ENCODE measurements at places on chromosomes 12 and 14.
A peak's percentile ranks its signal among the peaks of the same experiment; 100 is the strongest.

GRCh38 chr12:62660756-62661155 is 194.1 kb downstream of the MON2 start:
- DNase-seq, result peak; percentile 35

DNA sequence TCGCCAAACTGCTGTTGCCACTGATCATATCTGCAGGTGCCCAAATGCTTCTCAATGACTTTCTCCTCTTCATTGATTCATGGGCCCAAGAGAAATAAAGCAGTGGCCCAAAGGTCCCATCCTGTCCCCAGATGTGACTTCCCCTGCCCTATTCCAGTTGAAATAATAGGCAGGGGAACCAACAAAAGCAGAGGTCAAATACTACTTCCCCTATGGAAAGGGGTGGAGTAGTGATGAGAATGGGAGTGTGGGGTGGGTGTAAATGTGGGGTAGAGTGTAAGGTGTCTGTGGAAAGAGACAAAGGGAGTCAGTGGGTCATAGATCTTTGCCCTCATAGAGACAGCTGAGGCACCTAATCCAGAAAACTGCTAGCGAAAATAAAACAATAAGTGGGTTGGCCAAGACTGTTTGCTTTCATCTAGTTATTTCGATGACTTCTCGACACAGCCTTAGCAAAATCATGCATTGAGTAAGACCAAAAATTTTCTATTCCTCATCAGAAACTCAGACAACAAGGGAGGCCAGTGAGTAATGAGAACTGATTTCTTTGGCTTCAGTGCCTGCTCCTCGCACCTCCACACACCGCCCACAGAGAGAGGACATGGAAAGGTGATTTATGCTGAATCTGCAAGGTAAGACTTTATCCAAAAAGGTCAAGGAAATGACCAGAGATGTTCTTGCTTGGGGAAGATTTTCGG is 10.9 kb upstream of the IL22 start:
- no peak for DNase-seq

DNA sequence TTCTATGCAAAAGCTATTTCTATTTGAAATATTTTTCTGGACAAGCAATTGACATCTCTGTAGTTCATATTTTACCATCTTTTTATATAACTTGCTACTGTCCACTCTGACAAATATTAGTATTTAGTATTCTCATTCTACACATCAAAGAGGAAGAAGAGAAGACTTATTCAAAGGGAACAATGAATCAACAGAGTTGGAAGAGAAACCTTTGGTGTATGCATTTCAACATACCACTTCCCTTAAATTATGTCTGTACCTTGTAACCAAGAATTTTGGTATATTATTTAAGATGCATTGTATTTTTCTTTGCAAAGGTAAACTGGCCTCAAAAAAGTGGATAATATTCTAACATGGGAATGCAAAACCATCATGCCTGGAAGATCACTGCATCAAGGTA is 72.1 kb upstream of the DUSP6 start:
- no peak for DNase-seq

- DNase-seq, result no peak
Measured at GRCh38 chr12:81086342-81086741, 8.5 kb downstream of the ACSS3 start.

DNA sequence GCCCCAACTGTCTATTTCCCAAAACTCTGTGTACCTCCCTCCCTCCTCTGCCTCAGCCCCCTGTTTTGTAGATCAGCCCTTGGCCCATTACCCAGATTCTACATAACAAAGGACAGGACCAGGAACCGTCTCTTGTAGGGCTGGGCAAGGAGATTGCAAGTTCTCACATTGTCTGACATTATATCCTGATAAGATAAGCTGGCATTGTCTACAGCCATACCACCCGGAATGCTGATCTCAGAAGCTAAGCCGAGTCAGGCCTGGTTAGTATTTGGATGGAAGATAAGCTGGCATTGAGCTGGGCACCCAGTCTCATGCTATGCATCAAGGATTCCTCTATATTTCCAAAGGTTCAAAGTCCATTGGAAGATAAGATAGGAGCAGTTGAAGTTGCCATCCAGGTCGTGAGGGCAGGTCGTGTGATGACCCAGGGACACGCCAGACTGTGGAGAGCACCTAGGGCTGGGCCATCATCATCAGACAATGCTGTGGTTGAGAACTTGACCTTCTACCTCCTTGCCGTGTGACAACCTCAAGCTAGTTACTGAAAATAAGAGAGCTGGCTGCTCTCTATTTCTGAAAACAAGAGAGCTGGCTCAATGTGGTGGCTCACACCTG is 29.5 kb downstream of the PHETA1 start:
- no peak for DNase-seq

- no peak for DNase-seq
Measured at GRCh38 chr12:91213-91612, 24.6 kb downstream of the IQSEC3 start.

DNA sequence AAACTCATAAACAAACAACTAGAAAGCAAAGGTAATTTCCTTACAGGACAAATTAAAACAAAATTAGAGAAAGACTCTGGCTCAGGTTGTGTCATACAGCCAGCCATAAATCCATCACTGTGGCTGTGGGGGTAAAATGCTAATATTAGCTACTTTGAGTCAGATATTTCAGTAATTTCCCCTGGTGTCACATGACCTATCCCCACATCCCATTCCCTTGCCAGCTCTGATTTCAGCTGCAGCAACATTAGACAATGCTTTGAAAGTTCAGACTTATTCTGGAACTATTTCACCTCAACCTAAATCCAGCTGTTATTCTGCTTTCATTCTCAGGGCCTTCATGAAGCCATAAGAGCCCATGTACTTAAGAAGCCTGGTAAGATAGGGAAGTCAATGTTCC is 55.3 kb downstream of the RPL10L start:
- no peak for DNase-seq

DNA sequence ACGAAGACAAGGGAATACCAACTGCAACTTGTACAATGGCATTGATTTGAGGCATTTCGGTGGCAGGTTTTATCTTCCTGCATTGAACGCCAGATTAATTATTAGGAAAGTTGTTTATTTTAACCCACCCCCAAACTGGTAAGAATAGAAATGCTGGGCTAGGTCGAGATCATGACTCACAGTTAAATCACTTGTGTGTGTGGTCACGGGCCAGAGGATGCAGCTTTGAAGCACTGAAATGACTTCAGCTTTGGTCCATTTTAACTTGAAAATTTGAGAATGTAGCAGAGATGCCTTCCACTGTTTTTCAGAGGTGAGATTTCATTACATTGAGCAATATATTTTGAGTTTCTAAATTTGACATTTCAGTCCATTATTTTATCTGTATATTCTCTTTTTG is 23.6 kb upstream of the KCNH3 start:
- peak; percentile 36 for DNase-seq

GRCh38 chr12:47234576-47235141 is 154.9 kb upstream of the AMIGO2 start:
- DNase-seq, result no peak

- DNase-seq, result no peak
Measured at GRCh38 chr12:96099421-96099820, 64.0 kb upstream of the LTA4H start.

- no peak for DNase-seq
Measured at GRCh38 chr12:24752763-24753462, 196.0 kb downstream of the BCAT1 start.

GRCh38 chr14:100291305-100292075 is 14.8 kb downstream of the SLC25A29 start:
- no peak for DNase-seq

DNA sequence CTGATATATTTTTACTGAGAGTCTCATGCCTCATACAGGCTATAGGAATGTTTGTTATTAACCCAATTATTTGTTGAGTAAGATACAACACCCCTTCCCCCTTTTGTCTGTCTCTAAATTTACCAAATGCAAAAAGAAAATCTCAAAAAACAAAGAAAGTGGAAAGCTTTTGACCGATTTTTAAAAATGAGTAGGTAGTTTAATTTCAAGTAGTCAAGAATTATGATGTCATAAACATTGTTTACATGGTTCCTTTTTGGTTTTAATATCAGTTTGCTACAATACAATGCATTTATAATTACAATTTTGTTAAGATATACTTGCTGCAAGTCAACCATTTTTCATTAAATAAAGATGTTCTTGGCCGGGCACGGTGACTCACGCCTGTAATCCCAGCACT is 84.7 kb upstream of the HMGA2 start:
- DNase-seq, result no peak

GRCh38 chr14:24437020-24437735 is 5.4 kb downstream of the SDR39U1 start:
- no peak for DNase-seq

DNA sequence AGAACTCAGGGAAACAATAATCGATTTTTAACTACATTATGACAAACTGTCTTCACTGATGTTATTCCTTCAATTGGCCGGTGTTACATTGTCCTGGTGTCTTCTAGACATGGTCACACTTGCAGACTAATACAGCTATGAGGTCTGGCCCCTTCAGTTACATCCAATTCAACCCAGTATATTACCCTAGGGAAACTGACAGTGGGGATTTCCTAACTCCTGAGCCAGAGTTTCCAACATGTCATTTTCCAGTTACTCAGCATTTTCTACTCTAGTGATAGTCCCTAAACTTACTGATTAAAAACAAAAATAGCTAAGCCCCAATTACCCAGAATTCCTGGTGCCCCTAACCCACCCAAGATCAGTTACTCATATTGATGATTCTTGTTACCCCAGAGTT is 21.1 kb downstream of the IFNG start:
- no peak for DNase-seq

GRCh38 chr12:104049903-104050356 is at the start of gene GLT8D2:
TSS of gene GLT8D2 (minus strand) at chr12:104050187. CDS start at chr12:104019648, 30,539 bp downstream.
- peak; percentile 64 for DNase-seq

DNA sequence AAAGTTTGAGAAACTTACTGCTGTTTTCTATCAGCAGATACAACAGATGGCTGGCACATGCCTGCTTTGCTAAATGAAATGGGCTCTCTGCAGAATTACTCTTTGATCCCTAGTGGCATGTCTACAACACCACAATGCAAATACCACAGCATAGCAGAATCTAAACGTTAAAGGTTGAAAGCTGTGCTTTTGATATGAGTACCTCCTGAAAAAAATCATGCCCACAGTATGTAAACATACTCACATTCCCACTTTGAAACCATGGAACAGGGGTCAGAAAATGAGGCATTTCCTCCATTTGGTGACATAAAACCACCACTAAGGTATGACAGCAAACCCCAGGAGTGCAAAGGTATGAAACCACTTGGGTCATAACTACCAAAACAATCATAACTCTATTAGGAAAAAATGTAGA is 7.5 kb downstream of the WIF1 start:
- no peak for DNase-seq

DNA sequence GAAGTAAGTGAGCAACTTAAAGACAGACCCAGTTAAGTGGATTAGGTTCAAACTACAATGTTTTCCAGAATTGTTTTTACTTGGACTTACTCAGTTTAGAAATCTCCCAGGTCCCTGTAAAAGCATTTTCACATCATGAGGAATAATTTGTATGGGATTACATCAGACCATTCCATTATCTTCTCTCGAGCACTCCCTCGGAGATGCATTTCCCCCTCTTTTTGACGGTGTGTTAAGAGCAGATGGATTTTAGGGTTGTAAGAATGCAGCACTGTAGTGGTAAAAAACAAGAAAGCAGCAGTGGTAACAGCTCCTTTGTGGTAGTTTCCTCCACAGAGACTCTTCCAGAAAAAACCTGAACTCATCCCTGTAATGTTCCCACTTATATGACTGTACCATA is 488.4 kb downstream of the BCAT1 start:
- no peak for DNase-seq

GRCh38 chr12:7241404-7242005 is 52.0 kb downstream of the PEX5 start:
- DNase-seq, result peak; percentile 3

GRCh38 chr14:23938823-23939222 is 14.7 kb upstream of the DHRS4 start:
- DNase-seq, result no peak

GRCh38 chr12:103333676-103334075 is 162.1 kb downstream of the C12orf42 start:
- no peak for DNase-seq

GRCh38 chr14:101063121-101063520 is 159.6 kb upstream of the RTL1 start:
- DNase-seq, result no peak

DNA sequence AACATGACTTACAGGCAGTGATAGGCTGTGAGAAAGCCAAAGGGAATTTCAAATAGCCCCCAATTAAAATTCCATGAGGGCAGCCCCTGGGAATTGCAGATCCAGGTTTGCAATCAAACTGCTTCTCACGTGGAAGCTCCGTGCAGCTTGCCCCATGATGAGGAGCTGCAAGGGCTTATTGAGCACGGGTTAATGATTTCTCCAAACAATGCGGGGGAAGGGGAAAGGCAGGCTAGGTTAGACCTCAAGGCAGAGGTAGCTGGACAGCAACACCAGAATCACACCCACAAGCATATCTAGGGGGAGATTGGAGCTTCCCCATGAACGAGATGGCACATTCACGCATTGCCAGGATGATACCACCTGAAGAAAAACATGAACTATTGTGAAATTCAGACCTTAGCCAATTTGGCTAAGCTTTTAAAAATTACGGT is 5.0 kb upstream of the DUSP6 start:
- no peak for DNase-seq

- DNase-seq, result no peak
Measured at GRCh38 chr12:29283969-29284700, 96.8 kb downstream of the ERGIC2 start.

DNA sequence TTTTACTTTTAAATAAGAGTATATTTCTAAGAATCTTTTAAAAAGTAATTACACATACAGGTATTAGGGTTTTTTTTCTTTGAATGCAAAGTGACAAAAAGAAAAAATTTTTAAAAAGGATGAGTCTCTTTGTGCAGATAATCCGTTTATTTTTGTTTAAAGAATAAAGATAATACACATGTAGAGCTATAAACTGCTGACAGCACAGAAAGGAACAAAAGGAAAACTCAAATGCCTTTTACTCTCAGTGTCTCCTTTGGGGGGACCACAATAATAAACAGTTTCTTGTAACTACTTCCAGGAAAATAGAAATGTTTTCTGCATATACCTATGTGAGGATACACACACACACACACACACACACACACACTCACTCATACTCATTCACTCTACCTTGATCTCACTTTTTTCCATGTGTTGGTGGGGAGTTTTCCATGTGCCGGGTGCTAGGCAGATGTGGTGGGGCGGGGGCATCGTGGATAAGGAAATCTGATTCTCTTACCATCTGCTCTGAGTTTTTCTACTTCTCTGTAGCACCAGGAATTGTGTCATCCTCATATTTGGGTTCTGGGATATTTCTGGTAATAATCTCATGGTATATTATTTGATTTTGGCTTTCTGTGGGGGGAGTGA is 58.1 kb downstream of the KCTD10 start:
- no peak for DNase-seq

GRCh38 chr14:77961847-77962580 is 162.1 kb downstream of the ADCK1 start:
- DNase-seq, result no peak
